ENCODE measurements at places on chromosomes 12 and 14.
A peak's percentile ranks its signal among the peaks of the same experiment; 100 is the strongest.

- peak; percentile 42 for ATAC-seq
Observed at GRCh38 chr12:124125203-124125871, 152.3 kb downstream of the ZNF664 start.

GRCh38 chr12:75850721-75851462 lies 180.7 kb downstream of the PHLDA1 start:
- no peak for ATAC-seq

GRCh38 chr12:19518209-19518608 lies 78.9 kb downstream of the AEBP2 start:
- ATAC-seq, result no peak

- no peak for ATAC-seq
Observed at GRCh38 chr12:129772501-129773493, 131.0 kb downstream of the TMEM132D start.

DNA sequence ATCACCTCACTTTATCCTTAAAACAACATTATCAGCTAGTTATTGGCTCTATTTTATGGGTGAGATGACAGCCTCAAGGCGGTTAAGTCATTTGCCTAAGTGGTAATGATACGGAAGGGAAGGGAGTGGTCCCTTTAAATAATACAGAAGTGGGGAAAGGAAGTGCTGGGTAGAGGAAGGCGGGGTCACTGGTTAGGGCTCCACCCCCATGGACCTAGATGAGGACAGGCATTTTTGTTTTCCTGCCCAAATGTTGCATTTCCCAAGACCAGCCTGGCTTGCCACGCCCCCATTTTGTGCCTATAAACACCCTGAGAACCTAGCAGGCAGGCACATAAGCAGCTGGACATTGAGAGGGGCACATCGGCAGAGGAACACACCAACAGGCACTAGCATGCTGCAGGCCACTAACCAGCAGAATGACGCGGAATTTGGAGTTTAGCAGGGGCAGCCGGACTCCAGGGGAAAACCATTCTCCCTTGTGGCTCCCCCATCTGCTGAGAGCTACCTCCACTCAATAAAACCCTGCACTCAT lies 100.9 kb downstream of the EPS8 start:
- ATAC-seq, result no peak

GRCh38 chr14:20302042-20302755 lies 3.6 kb downstream of the TTC5 start:
- ATAC-seq, result peak; percentile 57

Measured in activated T-helper 17 cell treated with anti-CD3 and anti-CD28 coated beads, Interleukin-2, amount 50 U/mL, for 72 hours (primary cell).